ENCODE measurements at places on chromosomes 16 and 17.

DNA sequence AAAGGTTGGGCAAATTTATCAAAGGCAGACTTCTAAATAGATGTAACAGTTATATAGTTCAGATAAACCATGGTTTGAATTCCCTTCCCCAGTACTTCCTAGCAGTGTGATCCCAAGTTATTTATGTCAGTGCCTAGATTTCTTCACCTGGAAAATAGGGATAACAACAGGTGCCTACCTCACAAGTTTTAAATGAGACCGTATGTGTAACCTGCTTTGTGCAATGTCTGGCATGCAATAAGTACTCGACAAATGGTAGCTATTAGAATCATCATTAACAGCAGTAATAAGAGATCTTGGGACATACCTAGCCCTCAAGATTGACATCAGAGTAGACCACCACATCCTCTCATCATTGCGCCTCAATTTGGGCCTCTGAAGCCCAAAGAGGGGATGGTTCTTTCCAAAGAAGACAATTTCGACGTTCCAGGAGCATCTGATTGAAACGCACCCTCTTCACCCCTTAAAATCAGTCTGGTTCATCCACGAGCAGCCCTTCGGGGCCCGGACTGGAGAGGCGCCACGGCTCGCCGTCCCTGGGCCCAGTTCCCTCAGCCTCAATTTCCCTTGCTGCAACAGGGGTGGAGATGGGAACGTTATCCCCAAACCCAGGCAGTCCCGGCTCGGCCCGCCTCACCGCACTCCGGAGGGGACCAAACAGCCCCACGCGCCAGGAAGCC is 541 bp downstream of the ACACA start:
- no peak for DNase-seq

DNA sequence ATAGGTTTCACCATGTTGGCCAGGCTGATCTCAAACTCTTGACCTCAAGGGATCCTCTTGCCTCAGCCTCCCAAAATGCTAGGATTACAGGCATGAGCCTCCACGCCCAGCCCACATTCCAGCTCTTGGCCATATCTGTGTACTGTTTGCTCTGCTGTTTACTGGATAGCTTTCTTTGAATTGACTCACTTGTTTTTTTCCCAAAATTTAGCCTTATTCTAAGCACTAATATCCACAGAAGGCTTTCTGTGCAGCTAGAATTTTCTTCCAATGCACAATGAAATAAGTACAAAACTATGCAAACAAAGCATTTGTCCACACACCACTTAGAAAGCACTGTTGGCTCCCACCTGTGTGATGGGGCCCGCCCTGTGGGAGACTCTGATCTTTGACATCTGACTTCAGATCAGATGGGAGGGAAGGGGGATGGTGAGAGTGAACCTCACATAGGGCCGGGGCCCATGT is 72.2 kb downstream of the CLEC16A start:
- DNase-seq = no peak

DNA sequence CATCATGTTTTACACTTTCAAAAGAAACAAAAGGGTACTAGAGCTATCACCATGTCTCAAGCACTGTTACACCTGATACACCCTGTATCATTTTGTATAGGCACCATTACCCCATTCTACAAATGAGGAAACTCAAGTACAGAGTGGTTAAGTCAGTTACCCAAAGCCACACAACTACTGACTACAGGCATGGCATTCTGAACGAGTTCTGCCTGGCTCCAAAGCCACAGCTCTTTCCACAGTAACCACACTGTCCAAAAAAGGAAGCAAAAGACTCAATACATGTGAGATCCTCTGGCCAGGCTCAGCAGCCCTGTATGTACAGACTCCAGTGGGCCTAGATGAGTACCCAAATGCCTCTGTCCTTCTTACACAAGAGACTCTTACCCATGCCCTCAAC is 4.7 kb downstream of the DYNC1LI2 start:
- DNase-seq = no peak

DNA sequence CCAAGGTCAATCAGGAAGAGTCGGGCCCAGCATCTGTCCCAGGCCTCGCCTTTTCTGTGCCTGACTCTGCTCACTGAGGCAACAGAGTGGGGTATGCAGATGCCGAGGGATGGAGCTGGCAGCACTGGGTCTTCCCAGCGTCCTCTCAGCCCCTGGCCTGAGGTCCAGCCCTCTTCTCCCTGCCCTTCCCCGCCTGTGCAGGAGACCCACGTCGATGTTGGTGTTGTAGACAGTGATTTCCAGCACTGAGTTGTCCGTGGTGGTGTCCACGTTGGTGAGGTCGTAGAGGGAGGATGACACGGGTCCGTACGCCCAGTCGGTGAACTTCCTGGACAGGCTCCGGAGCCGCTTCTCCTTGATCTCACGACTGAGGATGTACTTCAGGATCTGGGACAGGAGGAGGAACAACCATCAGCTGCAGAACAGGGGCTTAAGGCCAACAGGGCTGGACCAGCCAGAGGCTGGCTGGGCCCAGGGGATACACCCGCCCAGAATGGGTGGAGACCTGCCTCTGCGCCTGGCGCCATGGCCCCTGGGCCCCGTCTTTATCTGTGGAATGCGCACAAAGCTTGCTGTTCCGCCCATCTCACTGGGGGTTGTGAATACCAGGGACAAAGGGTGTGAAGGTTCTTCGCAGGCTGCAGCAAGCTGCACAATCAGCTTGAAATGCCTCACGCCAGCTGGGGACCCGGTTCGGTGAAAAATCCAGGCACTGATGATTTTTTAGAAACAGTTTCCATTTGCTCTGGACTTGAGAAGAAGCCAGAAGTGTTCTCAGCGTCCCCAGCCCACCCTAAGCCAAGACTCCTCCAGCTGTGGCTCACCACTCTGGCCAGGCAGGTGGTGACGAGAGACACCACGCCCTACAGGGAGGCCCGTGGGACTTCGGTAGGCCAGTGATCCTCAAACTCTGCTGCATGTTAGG is 27.5 kb downstream of the TRPV3 start:
- DNase-seq = peak; percentile 91

DNA sequence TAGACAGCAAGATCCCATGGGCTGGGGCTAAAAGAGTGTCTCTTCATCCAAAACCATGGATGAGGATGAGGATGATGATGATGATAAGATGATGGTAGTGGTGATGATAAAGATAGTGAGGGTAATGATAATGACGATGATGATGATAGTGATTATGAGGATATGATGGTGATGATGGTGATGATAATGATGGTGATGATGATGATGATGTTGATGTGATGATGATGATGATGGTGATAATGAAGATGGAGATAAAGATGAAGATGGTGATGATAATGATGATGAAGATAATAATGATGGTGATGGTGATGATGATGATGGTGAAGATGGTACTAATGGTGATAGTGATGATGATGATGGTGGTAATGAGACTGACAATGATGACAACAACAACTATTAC is 299.5 kb downstream of the NPIPA8 start:
- DNase-seq = no peak

GRCh38 chr17:2433696-2434095 is 32.8 kb upstream of the MNT start:
- DNase-seq = no peak

- no peak for DNase-seq
Measured at GRCh38 chr17:74863420-74864296, 4.0 kb upstream of the GRIN2C start.

DNA sequence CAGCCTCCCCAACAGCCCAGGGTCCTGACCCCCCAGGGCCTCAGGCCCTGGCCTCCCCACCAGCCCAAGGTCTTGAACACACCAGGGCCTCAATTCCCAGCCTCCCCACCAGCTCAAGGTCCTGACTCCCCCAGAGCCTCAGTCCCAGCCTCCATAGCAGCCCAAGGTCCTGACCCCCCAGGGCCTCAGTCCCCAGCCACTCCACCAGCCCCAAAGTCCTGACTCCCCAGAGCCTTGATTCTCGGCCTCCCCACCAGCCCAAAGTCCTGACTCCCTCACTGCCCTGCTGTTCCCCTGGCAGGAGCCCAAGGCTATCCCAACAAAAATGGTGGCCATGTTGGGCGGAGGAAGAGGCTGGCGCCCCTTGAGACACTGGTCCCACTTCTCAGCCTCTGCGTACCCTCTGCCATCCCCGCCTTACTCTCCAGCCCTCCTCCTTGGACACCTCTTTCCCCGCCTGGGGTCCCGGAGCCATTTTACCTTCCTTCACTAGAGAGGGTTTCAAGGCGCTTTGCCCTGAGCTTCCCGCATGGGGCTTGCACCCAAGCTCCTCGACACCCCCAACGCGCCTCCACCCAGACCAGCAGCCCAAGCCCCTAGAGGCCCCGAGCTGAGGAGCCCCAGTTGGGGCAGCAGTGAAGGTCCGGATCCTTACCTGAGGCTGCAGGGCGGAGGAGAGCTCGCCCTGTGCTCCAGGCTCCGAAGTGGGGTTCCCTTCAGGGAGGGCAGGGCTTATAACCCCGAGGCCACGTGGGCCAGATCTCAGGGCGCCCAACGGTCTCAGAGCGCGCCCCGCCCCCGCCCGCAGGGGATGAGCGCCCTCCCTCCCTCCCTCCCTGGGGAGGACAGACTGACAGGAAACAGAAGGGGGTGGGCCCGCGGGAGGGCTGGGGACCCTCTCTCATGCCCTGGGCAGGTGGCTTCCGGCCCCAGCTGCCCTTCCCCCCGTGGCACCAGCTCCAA is 3.5 kb upstream of the TSPOAP1 start:
- peak; percentile 95 for DNase-seq

DNA sequence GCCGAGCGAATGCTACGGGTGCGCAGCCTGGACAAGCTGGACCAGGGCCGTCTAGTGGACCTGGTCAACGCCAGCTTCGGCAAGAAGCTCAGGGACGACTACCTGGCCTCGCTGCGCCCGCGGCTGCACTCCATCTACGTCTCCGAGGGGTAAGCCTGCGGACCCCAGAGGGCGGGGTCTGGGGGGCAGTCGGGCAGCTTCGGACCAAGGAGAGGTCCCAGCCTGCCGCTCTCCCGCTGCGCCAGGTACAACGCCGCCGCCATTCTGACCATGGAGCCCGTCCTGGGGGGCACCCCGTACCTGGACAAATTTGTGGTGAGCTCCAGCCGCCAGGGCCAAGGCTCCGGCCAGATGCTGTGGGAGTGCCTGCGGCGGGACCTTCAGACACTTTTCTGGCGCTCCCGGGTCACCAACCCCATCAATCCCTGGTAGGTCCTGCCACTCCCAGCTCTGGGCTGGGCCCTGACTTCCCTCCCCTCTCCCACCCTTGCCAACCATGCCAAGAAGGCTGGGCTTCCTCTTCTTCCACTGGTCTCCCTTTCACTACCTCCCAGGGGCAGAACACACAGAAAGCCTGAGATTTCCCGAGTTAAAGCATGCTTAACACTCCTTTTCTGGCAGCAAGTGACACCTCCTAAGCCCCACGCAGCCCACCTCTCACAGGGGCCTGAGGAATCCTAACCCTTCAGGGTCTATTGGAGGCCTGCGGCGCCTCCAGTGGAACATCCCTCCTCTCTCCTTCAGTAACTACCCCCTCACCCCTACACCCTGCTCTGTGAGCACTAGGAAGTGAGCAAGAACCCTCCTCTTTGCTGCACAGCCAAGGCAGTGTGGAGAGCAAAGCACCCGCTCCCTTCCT is 3.2 kb downstream of the NAGS start:
- no peak for DNase-seq

DNA sequence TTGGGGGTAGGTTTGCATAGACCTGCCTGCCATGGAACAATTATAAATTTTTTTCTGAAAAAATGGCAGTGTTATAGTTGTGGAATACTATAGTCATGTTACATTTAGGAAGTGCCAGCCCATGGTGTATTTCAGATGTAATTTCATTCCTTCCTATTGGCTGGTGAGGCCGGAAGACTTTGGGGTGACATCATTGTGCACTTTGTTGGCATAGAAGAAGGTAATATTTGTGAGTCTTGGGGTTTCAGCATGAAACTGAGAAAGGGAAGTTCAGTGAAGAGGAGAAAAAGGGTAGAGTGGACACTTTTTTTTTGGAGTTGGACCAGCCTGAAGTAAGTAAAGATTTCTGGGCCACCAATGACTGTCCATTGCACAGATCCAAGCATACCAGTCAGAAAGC is 16.0 kb upstream of the HEATR6 start:
- no peak for DNase-seq

DNA sequence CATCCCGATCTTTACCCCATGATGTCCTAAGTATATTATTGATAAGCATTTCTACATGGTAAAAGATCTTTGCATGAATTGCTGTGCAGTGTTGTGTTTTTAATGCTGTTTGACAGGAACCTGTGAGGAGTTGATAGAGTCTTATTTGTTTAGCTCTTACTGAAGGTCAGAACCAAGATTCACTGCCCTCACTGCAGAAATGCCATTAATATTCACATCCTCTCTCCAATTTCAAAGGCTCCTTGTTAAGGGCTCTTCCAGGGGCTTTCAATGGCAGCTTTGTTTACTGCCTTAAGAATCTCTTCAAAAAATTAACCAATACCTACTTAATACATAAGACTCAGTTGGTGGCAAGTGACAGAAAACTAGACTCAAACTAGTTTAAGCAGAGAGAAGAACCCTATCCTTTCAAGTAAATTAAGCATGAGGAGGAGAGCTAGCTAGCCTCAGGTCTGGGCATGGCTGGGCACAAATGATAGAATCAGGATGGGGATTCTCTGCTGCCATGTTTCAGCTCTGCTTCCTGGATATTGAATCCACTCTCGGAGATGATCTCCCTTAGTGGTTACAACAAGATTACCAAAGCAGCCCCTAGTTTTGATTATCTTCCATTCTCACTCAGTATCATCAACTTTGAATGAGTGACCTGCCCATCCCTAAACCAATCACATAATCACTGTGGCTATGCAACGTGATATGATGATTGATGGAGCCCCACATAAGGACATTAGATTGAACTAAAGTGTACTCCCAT is 311.8 kb downstream of the CDH11 start:
- no peak for DNase-seq

- no peak for DNase-seq
Measured at GRCh38 chr17:50033316-50033715, 22.6 kb upstream of the ITGA3 start.

DNA sequence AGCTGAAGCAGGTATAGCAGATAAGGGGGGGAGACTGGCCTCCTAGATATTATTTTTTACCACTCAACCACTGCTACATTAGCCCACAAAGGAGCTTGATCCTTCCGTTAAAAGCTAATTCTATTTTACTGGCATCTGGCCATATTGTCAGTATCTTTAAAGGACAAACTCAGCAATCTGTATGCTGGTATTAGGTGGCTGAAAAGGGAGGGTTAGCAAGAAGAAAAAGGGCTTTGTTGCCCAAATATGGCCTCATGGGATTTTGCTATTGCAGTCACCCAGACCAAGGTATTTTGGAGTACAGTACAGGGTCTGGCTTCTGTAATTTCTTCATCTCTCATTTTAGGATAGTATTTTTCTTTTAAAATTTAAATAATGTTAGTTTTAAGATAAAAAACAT is 14.4 kb downstream of the RFWD3 start:
- no peak for DNase-seq
